Anterior cingulate cortex (tissue), 58 donors: ENCODE measurements at places on chromosomes 3 and 15.

- DNase-seq: no peak
Observed at GRCh38 chr3:197828-198491, 1.4 kb downstream of the CHL1 start.

- DNase-seq: no peak
Observed at GRCh38 chr3:118479376-118479775, 555.3 kb downstream of the IGSF11 start.

DNA sequence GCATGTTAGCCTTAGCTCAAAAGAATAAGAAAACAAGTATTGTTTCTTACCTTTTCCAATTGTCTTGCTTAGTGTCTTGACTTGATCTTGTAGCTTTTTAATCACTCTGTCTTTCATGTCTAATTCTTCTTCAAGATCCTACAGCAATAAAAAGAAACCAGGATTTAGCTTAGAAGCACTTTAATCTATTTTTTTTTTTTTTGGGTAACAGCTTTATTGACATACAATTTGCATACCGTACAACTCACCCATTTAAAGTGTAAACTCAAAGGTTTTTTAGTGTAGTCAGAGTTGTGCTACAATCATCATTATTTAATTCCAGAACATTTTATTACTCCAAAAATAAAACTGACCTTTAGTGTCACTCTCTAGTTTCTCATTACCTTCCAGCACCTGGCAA is 23.4 kb upstream of the GNB5 start:
- DNase-seq: no peak

DNA sequence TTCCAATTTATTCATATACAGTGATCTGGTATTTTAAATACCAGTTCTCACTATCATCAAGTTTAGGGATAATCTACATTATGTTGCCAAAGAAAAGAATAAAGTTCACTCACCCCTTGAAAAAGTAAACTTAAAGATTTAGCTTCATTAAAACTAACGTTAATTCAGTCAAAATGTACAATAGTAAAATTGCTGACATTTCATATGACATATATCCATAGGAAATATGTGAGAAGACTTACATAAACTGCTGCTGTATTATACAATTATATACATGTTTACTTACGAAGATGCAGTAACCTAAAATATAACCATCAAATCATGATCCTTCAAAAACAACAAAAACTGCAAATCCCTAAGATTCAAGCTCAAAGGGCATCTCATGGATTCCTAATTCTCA is 44.0 kb downstream of the ATR start:
- no peak for DNase-seq

DNA sequence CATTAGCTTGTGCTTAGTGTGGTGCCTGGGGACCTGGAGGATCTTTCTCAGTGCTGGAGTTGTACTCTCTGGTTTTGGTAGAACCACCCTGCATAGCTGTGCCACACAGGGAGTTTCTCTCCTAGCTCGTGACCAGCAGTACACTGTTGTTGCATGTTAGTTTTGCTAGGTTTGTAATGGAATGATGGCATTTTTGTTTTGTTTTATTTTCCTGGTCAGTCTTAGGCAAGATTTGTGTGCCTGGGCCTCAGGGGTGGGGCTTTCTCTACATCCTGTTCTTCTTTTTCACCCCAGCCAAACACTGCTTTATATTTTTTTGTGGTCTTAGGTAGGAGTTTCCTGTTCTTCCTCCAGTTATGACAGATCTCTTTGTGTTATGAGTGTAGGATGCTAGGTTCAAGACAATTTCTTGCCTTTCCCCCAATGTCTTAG is 534.5 kb upstream of the KCNMB2 start:
- no peak for DNase-seq

DNA sequence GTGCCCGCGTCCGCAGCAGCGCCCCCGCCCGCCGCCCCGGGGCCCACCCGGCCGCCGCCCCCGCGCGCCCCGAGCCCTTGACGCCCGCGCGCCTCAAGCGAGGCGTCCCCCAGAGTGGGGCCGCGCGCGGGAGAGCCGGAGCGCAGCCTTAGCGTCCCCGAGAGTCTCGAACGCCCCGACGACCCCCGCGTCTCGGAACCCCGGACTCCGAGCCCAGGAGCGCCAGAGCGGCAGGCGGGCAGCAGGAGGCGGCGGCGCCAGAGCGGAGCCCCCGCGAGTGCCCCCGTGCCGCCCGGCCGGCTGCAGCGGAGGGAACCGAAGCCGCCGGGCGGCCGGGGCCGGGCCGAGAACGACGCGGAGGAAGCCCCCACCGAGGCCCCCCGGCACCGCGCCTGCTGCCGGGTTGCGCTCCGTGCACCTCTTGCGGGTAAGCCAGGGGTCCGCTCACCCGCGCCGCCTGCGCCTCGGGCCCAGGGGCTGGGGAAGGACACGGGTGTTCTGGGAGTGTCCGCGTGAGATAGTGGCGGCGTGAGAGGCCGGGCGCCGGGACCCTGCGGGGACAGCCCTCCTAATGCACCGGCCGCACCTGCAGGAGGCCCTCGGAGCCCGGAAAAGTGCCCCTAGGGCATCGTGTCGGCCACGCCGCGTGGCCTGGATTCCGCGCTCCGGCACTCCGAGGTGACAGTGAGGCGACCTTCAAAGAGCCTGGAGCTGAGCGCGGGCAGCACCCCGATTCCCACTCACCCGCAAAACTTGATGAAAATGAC is 52.0 kb upstream of the ULK4 start:
- DNase-seq: no peak

- DNase-seq: no peak
Observed at GRCh38 chr3:191257286-191257685, 58.2 kb downstream of the OSTN start.

- no peak for DNase-seq
Observed at GRCh38 chr15:89104172-89104564, 15.9 kb downstream of the ABHD2 start.

GRCh38 chr15:86382341-86382740 is 302.7 kb downstream of the AGBL1 start:
- no peak for DNase-seq
